ENCODE measurements at places on chromosomes 5 and 9.

GRCh38 chr5:177588413-177588909 is 3.5 kb upstream of the TMED9 start:
- no peak for DNase-seq

DNA sequence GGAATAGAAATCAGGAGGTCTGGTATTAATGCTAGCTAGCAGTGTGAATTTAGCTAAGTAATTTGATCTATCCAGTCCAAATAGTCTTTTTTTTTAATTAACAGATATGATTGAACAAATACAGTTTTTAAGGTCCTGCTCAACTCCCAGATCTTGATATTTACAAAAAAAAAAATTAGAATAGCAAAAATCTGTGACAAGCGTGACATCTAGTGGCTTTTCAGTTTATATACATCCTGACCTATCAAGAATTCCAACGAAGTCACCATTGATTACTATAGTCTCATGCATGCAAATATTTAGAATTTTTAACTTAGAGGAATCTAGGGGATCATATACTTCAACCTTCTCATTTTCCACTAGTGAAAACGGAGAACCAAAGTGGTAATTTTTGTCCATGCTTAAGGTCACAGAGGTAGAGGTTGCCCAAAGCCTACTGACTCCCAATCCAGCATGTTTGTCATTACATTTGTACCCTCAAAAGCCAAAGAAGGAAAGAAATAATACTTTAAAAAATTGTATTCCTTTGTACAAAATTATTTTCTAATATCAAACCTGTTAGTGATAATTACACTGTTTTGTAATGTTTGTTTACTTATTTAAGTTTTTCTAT is 17.6 kb upstream of the TARS1 start:
- DNase-seq, result peak; percentile 56

- DNase-seq, result no peak
These were observed 104.3 kb downstream of the SEMA5A start for GRCh38 chr5:9441610-9442009.

DNA sequence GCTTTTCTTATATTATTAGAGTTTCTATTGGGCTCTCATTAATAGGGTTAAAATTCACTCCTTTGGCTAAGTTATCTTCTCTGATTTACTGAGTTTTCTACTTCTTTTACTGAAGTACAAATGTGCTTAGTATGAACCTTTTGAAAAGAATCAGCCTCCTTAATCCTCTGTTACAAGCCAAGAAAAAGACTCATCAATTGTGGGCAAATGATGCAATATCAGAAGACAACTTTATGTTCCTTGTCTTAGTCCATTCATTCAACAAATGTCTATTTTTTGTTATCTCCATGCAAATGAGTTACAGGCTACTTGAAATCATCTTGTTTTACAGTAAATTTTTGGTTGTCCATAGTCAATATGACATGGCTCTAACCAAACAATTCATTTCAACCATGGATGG is 40.3 kb downstream of the SNCAIP start:
- no peak for DNase-seq

DNA sequence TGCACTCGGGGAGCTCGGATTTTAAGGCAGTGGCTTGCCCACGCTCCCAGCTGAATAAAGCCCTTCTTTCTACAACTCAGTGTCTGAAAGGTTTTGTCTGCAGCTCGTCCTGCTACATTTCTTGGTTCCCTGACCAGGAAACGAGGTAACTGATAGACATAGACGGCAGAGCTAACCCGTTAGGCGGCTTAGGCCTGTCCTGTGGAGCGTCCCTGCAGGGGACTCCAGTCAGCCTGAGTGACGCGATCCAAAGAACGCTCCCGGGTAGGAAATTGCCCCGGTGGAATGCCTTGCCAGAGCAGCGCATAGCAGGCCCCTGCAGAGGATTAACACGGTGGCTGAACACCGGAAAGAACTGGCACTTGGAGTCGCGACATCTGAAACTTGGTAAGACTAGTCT is 1.8 kb upstream of the SELENOP start:
- DNase-seq, result no peak

DNA sequence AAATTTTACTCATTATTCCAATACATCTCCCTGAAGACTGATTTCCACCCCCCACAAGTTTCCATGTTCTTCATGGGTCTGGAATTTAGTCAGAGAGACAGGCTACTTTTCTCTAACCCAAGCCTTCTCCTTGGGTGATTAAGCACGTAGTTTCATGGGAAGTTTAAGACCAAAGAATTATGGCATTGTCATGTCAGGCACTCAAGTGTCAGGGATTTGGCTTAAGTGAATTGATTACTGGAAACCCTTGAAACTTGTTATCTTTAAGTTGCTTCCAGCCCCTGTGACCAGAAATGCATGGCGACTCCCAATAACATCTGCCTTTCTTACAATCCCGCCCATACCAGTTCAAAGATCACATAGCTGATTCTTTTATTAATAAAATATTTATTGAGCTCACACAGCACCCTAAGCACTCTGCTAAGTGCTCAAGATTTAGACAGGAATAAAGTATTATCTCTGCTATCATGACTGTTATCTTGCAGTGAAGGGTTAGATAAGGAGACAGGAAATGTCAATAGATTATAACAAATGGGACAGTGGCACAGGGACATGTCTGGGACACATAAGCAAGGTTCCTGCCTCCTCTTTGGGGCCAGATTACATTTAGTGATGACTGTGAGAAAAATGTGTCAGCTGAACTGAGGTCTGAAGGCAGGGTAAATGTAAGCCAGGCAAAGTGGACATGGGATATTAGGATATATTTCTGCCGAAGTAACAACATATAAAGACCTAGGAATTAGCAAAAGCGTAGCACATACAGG is 241.2 kb upstream of the TNC start:
- DNase-seq, result peak; percentile 65

DNA sequence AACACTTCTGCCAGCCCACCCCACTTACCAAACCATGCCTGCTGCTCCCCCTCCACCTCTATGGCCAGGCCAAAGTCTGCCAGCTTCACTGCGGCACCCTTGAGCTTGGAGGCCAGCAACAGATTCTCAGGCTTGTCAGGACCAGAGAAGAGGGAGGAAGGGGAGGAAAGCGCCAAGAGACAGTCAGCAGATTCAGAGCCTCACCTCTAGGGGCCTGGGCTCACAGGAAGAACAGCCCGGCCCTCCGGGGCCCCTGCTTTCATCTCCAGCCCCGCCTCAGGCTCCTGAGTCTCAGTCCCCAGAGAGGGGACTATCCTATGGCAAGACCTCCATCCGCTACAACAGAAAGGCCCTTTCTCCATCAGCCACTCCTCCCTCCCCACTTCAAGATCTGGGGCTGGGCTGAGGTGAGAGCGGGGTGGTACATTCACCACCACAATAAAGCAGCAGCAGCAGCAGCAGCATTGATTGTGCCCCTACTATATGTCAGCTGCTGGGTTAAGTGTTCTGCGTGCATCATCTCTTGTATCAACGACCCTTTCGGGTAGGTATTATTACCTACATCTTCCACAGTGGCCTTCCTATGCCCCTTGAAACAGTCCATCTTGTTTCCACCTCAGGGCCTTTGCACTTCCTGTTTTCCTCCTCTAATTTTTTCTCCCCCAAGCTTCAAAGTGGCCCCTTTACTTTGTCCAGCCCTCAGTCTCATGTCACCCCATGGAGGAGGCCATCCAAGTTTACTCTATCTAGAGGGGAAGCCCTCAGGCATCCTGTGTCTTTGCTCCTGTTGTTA is 36.0 kb downstream of the CAMK2A start:
- DNase-seq, result no peak

GRCh38 chr5:63837437-63837836 is 124.8 kb downstream of the HTR1A start:
- DNase-seq, result no peak

DNA sequence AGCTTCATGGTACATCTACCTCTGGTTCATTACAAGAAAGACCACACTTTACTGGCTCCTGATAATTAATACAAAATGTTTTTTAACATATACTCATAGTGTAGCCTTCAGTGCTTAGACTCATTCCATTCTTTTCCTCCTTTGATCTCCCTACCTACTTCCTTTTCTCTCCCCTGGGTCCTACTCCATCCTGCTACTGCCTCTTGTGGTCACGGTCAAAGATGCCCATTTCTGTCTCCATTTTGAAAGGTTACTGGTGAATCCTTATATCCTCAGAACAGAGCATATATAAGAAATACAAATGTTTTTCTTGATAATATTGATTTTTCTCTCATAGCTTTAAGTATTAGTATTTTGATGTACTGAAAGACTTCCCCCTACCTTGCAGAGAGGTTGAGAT is 375.9 kb downstream of the ARRDC3 start:
- DNase-seq, result no peak

GRCh38 chr5:171901764-171902163 is 104.7 kb downstream of the FBXW11 start:
- DNase-seq, result no peak

DNA sequence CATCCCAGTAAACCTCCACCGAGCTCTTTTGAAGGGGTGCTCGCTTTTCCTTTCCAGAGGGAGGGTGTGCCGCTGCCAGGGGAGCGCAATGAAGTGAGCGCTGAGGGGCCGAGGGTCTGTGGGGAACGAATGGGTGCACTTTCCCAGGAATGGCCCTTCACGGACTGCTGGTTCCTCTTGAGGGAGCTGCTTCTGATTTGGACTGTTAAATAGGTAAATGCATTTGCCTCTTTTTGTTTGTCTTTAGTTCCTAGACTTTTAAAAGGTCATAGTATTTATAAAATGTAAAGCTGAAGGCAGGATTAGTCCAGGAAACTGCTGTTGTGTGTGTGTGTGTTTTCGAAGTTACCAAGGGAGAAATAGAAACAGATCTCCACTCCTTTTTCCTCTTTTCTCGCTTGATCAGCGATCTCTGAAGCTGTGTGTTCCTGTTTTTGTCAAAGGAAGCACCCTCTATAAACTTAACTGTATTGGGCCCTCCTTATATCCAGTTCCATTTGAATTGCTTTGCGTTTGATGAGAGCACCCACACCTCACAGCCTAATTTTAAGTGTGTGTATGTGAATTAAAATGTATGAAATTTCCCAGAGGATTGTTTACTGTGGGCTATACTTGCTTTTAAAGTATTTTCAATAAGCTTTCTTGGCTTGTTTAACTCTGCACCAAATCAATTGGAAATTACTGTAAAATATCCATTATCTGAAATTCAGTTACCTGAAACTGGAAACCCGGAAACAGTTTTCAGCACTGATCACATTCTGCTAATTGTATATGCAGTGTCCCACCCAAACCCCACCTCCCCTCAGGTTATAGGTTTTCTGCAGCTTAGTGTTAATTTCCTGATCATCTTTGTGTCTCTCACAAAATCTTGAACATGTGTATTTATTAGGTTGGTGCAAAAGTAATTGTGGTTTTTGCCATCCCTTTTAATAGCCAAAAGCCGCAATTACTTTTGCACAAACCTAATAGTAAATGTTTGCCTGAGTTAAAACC is 966 bp downstream of the SNX2 start:
- DNase-seq, result peak; percentile 23

DNA sequence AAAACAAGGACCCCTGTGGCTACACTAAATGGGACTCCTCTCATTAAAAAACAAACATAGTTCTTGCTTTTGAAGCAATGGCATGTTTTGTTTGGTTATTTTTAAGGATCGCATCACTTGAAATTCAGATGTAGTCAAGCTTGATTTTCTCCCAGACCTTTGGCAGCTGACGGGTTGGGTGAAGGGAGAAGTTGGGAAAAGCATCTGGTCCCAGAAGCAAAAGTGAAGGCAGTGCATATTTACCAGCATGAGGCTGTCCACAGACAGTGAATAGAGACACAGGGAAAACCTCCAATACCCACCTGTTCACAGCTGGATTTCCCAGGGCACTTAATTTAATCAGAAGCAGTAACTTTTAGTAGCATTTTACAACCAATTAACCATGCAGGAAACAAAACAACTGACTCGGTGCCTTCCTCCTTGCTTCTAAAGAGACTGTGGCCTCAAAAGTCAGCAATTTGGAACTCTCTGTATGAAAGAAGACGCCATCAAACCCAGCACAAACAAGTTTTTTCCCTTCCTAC is 245.4 kb downstream of the EBF1 start:
- no peak for DNase-seq

DNA sequence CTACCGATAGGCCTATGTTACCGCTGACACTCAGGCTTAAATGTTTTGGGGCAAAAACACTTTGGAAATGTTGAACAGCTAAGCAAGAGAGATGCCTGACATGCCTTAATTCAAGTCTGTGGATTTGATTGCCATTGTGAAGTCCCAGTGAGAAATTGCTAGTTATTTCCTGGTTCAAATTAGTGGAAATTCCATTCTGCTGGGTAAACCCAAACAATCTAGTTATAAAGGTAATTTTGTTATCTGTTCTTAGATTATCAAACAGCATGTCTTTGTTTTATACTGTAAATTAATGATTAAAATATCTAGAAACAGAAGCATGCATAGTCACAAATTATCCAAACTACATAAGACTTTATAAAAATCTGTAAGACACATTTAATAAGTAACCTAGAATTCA is 96.6 kb downstream of the PJA2 start:
- no peak for DNase-seq

GRCh38 chr5:66666778-66667177 is 70.6 kb downstream of the MAST4 start:
- no peak for DNase-seq

All from fibroblast of skin of back (primary cell).